ENCODE measurements at places on chromosomes 5 and 9. TPM values are rescaled to one million over a fixed set of nuclear protein-coding genes. Genes with fewer than 3 reads are reported as not detected.

- no peaks in the 10 kb centered on the region for H3K27me3 ChIP-seq
- no peak overlapping the region for H3K4me3 ChIP-seq
- no peaks in the 10 kb centered on the region for H3K36me3 ChIP-seq
- no peak overlapping the region for H3K27ac ChIP-seq
- DNase-seq, result no peak
These were observed 61.0 kb downstream of the SUB1 start for GRCh38 chr5:32646061-32646969.

GRCh38 chr9:136700304-136700703 is 12.1 kb upstream of the DIPK1B start:
- H3K4me1 ChIP-seq, result peaks cover 13% of the 10 kb centered on the region
- peaks cover 26% of the 10 kb centered on the region for H3K27me3 ChIP-seq
- DNase-seq, result no peak
- H3K27ac ChIP-seq, result no peak overlapping the region
- no peaks in the 10 kb centered on the region for H3K36me3 ChIP-seq

- H3K27me3 ChIP-seq, result no peaks in the 10 kb centered on the region
- no peak overlapping the region for H3K27ac ChIP-seq
- no peaks in the 10 kb centered on the region for H3K36me3 ChIP-seq
- no peak for DNase-seq
- H3K4me1 ChIP-seq, result no peaks in the 10 kb centered on the region
These were observed 16.0 kb upstream of the OR13C9 start for GRCh38 chr9:104633976-104634520.

GRCh38 chr5:153718713-153719112 is 228.2 kb downstream of the GRIA1 start:
- no peak overlapping the region for H3K27ac ChIP-seq
- no peak overlapping the region for H3K4me3 ChIP-seq
- no peaks in the 10 kb centered on the region for H3K27me3 ChIP-seq
- H3K4me1 ChIP-seq, result no peaks in the 10 kb centered on the region

DNA sequence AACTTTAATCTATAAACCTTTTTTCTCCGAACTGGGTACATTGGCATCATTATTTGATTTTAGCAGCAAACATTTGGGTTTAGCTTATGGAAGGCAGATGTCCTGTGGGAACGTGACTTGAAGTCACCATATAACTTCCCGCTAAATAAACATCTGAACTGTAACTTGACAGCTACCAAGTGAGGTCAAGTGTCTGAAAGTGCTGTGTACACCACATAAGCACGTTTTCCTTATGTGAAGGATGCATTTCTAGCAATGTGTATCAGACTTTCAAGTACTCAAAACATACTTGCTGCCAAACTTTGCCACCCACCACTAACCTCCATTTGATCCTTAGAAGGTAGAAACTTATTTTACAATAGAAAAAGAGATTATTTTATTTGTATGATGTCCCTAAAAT is 35.7 kb downstream of the SLC1A3 start:
- no peaks in the 10 kb centered on the region for H3K27me3 ChIP-seq
- H3K27ac ChIP-seq, result no peak overlapping the region
- no peak for DNase-seq
- no peak overlapping the region for H3K4me3 ChIP-seq
- no peaks in the 10 kb centered on the region for H3K36me3 ChIP-seq
- H3K4me1 ChIP-seq, result no peaks in the 10 kb centered on the region

GRCh38 chr9:75483636-75484035 is 395.3 kb downstream of the OSTF1 start:
- no peak for DNase-seq
- no peaks in the 10 kb centered on the region for H3K4me1 ChIP-seq
- no peak overlapping the region for H3K4me3 ChIP-seq
- H3K27ac ChIP-seq, result no peak overlapping the region
- H3K36me3 ChIP-seq, result no peaks in the 10 kb centered on the region

DNA sequence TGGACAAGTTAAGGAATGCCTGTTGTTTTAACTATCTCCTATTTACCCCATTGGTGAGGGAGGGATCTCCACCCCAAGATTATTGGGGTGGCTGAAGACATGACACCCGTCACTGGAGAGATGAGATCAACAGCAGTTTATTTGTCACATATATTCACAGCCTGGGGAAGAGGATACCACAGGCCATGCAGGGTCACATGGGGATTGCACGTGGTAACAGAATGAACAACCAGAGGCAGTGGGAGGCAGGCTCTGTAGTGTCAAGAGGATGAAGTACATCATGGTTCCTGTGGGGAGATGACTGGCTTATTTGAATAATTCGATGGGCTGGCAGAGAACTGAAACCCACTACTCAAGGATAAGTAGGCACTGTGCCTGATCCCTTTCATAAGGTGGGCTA is 18.6 kb upstream of the SHISAL2B start:
- H3K27ac ChIP-seq, result no peak overlapping the region
- DNase-seq, result no peak
- H3K36me3 ChIP-seq, result no peaks in the 10 kb centered on the region
- H3K27me3 ChIP-seq, result peaks cover 2% of the 10 kb centered on the region
- no peaks in the 10 kb centered on the region for H3K4me1 ChIP-seq
- H3K4me3 ChIP-seq, result no peak overlapping the region

DNA sequence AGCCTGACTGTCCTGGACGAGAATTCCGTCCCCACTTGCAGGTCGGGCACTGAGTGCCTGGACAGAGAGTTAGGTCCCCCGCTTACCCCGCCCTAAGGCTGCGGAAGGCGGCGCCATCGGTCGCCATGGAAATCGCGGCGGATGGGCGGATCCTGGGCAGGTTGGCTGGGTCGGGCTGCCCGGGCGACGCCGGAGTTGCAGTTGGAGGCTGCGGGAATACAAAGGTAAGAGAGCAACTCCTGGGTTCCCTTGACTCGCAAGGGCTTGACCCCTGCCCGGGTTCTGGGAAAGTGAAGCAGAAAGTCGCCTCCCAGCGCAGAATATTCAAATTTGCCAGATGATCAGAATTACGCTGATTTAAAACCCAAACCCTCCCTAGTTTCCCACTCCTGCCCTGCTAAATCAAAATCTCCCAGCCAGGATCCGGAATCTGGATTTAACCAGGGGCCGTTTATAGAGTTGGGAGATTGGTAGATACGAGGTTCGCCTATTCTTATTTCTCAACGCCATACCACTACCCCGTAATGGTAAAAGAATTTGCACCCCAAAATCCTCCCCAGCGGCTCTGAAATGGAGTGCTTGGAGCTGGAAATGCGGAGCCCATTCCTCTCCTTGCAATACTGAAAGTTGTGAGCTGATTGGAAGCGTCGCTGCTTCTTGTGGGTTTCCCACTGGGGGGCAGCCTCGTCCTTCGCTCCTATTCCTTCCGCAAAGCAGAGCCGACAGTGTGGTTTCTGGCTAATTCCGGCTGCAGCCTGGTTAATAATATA is 156.4 kb upstream of the RASEF start:
- H3K27me3 ChIP-seq, result no peaks in the 10 kb centered on the region
- H3K27ac ChIP-seq, result peak overlapping the region; percentile 71
- H3K4me3 ChIP-seq, result peak overlapping the region; percentile 59
- no peaks in the 10 kb centered on the region for H3K36me3 ChIP-seq

DNA sequence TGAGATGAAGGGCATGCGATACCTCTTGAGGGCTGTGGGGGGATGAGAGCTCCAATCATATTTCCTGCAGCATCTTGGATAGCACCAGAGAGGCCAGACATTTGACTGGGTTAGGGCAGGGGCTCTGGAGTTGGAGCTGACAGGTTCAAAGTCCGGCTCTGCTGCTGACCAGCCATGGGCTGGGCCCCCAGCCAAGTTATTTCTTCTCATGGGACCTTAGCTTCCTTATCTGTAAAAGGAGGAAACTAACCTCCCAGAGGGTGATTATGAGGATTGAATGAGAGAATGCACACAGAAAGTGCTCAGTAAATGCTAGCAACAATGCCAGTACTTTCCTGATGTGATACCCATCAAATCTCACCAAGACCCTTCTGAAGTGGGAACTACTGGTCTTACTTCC is 65.2 kb upstream of the SLC25A51 start:
- no peak overlapping the region for H3K27ac ChIP-seq
- H3K4me3 ChIP-seq, result no peak overlapping the region
- H3K36me3 ChIP-seq, result no peaks in the 10 kb centered on the region
- no peaks in the 10 kb centered on the region for H3K4me1 ChIP-seq
- DNase-seq, result peak; percentile 34

DNA sequence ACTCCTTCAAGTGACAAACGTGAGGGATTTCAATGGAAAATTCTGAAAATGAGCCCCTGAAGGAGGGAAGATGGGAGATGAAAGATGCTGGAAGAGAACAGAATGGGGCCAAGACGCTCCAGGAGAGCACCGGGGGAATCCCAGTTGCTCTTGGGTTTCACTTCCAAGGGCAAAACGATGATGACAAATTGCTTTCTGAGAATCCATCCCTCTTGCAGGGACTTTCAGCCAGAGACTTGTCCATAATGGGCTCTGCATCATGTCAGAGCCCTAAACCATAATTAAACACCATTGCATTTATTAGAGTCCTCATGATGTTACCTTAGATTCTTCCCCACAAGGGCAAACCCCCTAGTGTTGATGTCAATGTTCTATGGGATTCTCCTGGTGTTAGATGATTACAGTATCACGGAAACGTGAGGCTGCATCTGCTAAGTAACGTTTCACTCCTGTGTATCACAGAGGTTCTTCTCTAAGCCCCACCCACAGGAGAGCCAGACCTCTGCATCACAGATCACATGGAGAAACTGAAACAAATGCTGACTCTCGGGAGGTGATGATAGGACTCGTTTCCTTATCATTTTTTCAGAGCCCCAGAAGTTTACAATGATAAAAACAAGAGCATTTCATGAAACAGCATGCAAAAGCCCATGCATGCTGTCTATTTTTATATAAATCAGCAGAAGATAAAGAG is 114.4 kb downstream of the TENT4A start:
- DNase-seq, result no peak
- H3K36me3 ChIP-seq, result no peaks in the 10 kb centered on the region

- no peak overlapping the region for H3K27ac ChIP-seq
- peaks cover 24% of the 10 kb centered on the region for H3K4me1 ChIP-seq
- no peaks in the 10 kb centered on the region for H3K36me3 ChIP-seq
- H3K4me3 ChIP-seq, result no peak overlapping the region
These were observed 118.7 kb downstream of the RXRA start for GRCh38 chr9:134445000-134445399.

- DNase-seq, result no peak
- no peaks in the 10 kb centered on the region for H3K4me1 ChIP-seq
- no peak overlapping the region for H3K27ac ChIP-seq
- H3K27me3 ChIP-seq, result no peaks in the 10 kb centered on the region
These were observed 337.0 kb downstream of the TRPM3 start for GRCh38 chr9:70784456-70784855.

GRCh38 chr9:128097543-128098296 is 29.7 kb downstream of the SLC25A25 start:
- DNase-seq, result peak; percentile 68
- H3K36me3 ChIP-seq, result peaks cover 21% of the 10 kb centered on the region
- H3K4me3 ChIP-seq, result no peak overlapping the region
- peaks cover 60% of the 10 kb centered on the region for H3K4me1 ChIP-seq

BHMT gene
- total RNA-seq, result not detected

PHYHD1 gene
- total RNA-seq, result 7.2 TPM

GHR gene
- 5.7 TPM for total RNA-seq

ABO gene
- 3.9 TPM for total RNA-seq

ASPN gene
- 1.1 TPM for total RNA-seq

SLC25A51 gene
- total RNA-seq, result 26.6 TPM

FOXD4L4 gene
- total RNA-seq, result not detected

RLN1 gene
- 1.1 TPM for total RNA-seq

MARCOL gene
- total RNA-seq, result not detected
